CMK (cell line): ENCODE measurements at places on chromosomes 3 and 15.

DNA sequence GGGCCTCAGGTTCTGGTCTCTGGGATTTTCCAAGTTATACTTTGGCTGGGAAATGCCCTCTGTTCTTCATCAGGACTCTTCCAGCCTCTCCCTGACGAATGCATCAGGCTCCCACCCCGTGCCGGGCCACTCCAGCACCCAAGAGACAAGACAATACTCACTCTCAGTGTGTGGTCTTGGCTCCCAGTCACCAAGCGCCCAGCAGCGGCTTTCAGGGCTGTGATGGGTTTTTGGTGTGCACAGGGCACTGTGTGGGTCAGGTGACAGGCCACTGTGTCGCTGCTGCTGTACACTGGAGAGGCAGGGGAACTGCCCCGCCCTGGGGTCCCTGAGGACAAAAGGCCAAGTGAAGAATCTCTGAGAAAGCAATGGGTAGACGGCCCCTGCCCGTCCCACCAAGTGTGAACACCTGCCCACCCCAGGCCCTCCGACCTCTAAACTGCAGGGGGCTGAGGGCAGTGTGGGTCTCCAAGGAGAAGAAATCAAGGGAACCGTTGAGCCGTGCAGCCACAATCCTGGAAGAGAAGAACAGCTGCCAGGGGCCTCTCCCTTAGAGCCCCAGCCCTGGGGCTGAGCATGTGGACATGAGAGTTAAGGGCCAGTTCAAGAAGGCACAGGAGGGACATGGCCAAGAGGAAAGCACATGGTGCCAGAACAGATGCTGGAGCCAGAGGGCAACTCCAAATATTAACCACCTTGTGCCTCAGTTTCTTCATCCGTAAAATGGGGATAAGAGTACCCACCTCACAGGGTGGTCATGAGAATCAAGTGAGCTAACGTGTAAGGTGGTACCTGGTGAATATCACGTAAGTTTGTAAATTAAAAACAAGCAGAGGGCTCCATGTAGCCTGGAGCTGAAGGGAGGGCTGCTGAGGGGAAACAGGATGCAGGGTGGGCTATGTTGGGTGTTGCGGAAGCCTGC, 34.1 kb downstream of the PTPN23 start:
- no peak for DNase-seq

DNA sequence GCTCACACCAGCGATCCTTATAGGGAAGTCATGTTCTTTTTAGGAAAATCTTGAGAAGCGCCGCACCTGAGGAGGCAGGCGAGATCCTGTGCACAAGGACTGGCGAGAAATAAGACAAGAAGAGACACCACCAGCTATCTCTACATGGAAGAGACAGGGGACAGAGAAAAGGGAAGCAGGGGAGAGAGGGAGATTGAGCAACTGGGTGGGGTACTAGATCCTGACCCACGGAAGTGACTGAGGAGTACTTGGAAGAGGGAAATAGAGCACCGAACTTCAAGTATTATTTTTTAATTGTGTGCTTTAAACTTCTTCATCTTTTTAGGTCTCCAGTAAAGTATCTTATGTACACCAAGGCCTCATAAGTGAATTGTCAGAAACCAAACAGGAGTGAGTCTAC, 742.0 kb upstream of the LMCD1 start:
- no peak for DNase-seq

GRCh38 chr3:12659316-12660015, 4.5 kb downstream of the RAF1 start:
- no peak for DNase-seq

- no peak for DNase-seq
Observed at GRCh38 chr3:53022647-53023046, 23.2 kb downstream of the SFMBT1 start.

GRCh38 chr15:89338036-89338435, 3.4 kb upstream of the POLG start:
- DNase-seq = no peak

- no peak for DNase-seq
Observed at GRCh38 chr3:139248593-139249255, 95.1 kb upstream of the MRPS22 start.

- no peak for DNase-seq
Observed at GRCh38 chr3:16079519-16079918, 95.0 kb upstream of the GALNT15 start.

- DNase-seq = no peak
Observed at GRCh38 chr3:21531909-21532308, 219.1 kb downstream of the ZNF385D start.

DNA sequence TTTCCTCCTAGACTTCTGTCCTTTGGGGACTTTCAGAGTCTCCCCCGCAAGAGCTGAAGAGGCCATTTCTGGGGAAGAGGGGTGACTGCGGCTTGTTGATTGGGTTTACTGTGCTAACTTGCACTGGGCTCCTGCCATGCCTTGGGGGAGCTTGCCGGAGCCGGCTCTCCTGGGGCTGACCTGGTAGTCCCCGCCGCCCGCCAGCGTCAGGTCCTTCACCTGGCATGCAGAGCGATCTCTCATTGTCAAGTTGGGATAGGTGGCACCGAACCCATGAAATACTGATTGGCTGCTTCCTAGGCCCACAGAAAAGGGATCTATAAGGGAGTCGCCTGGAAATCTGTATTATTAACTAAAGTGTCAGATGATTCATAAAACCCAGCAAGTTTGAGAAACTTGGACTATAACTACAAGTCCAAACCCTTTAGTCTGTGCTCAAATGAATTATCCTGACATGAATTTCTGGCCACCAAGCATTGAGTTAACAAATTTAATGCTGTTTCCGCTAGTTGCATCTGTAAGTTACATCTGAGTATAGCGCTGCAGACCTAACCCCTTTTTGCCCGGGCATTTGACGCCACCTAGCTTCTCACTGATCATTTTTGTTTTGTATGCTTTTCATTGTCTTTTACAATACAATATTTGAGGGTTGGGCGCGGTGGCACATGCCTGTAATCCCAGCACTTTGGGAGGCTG, 607 bp upstream of the IMP3 start:
- no peak for DNase-seq

DNA sequence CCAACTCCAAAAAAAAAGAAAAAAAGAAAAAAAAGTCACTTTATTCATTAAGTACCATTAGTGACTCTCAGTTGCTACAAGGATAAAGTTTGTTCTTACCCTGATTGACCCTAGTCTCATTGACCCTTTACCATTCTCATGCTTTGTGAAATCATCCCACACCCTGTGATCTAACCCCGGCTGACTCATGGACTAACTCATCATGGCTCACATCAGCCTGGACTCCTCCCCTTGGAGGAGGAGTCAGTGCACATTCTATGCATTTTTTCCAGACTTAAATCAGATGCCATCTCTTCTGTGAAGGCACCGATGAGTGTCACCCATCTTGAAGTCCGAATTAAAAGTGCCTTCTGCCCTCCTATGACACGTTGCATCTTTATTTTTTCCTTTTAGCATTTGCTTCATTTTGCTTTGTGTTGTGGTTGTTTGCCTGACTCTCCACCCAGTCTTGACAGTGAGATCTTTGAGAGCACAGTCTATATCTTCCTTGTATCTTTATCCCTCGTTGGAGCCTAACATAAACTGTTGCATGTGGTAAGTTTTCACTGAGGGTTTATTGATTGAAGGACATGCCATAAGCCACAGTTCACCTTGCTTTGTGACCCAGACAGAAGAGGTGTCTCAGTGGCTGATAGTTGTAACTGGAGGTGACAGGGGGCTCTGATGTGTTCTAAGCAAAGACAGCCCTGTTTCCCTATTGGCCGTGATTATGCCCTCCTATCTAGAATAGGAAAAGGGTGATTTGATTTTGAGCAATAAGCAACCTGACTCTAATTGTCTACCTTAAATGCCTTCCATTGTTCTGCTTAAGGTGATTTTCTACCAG, 72.1 kb downstream of the IL1RAP start:
- DNase-seq = no peak

- DNase-seq = no peak
Observed at GRCh38 chr15:39159833-39160232, 421.0 kb upstream of the THBS1 start.

DNA sequence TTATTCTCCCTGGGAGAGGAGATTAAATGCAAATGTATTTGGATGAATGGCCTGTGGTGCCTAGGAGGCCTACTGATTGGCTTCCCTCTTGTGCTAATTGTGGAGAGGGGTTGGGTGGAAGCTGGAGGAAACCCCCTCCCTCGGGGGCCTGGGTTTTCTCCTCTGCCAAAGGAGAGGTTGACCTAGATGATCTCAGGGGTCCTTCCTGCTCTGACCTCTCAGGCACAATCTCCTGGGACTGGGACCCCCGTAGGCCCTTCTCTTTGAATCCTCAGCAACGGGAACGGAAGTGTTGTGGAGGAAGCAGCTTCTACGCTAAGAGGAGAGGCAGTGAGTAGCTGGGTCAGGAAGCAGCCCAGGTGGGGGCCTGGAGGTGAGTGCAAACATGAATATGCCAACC, 40.5 kb upstream of the MAGEF1 start:
- DNase-seq = no peak

- DNase-seq = no peak
Observed at GRCh38 chr3:86938416-86939105, 52.4 kb downstream of the VGLL3 start.

DNA sequence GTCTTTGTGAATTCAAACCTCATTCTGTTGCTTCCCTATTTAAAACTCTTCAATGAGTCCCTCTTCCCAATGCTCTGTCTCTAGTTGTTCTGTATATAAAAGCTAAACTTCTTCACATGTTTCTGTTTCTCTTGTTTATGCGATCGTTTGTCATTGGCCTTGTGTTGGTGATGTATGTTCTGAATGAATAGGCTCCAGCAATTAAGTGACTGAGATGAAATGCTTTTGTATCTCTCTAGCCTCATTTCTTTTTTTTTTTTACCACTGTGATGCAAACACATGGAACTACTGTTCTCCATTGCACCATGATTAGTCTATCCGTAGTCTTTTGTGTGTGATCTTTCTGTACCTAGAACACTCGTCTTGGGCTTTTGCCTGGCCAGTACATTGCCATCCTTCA, 380.5 kb upstream of the TPRG1 start:
- DNase-seq = no peak

DNA sequence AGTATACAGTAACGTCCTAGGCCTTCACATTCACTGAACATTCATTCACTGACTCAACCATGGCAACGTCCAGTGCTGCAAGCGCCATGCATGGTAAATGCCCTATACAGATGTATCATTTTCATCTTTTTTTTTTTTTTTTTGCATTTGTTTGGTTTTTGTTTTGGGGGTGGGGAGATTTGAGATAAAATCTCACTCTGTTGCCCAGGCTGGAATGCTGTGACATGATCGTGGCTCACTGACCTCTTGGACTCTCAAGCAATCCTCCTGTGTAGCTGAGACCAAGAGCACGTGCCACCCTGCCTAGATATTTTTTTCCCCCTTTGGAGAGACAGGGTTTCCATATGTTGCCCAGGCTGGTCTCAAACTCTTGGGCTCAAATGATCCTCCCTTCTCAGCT, 37.4 kb downstream of the SUSD5 start:
- DNase-seq = no peak

DNA sequence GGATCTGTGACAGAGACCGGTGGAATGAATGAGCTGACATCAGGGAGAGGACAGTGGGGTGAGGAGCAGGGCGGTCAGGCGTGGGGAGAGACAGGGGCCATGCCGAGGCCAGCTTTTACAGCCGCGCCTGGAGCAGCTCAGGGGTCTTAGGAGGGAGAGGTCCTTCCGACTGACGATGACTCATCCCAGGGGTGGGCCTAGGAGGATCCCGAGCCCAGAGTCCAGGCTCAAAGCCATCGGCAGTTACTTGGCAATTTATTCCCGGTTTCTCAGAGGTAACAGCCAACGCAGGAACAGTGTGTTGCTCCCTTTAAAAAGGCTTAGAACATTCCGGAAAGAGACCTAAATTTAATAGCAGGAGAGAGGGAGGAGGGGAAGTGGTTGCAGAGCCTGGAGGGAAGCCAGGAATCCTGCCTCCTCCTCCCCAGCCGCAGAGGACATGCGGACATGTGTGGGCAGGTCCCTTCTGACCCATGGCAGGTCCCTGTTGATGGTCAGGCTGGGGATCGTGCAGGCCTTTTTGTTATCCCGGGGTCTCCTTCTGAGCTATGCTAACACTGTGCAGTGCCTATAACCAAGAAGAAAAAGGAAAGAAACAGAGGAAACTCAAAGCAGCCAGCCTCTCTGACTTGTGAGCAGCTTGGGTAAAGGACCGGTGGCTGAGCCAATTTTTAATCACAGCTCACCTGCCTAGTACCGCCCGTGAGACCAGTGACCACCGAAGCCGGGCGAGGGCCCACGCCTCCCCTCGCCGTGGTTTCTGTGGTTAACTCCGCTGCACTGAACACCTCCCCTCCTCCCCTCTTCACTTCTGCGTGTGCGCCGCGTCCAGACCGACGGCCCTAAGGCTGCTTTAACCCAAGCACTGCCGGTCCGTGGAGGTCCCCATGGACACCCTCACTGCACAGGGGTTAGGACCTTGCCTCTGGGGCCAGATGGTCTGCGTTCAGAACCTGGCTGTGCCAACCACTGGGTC, 392.4 kb upstream of the PROK2 start:
- no peak for DNase-seq

DNA sequence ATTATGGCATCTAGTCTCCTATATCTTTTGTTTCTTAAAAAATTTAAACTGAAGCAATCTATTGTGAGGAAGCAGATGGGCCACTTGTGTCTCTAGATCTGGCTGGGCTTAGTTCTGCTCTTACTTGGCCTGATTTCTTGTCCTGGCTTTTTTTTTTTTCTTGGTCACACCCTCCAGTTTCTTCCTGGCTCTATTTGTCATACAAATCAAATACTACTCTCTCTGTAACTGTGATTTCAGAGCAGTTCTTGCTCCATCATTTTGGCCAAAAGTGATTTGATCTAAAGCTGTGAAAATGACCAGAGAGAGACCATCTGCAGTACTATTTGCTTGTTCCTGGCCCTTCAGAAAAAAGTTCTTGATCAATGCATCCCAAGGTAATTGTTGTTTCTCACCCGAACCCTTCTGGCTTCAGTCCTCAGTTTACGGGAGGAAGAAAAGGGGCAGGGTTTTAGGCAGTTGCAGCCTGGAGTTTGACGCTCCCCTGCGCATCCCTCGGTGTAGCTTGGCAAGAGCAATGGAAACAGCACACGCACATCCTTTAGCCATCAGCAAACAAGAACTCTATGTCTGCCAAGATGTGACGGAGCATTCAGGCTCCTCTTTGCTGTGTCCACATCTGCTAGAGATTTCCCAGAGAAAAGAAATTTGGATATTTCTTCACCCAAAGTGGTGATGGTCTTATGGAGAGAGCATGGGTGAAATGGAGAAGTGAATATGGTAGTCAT, 31.6 kb downstream of the CHST2 start:
- DNase-seq = no peak

GRCh38 chr3:8103954-8104353, 397.7 kb upstream of the LMCD1 start:
- no peak for DNase-seq

- DNase-seq = no peak
Observed at GRCh38 chr15:79609506-79609905, 177.4 kb downstream of the MINAR1 start.

- no peak for DNase-seq
Observed at GRCh38 chr3:179196700-179197099, 48.5 kb downstream of the PIK3CA start.
